ENCODE measurements at places on chromosomes 2 and 18.

DNA sequence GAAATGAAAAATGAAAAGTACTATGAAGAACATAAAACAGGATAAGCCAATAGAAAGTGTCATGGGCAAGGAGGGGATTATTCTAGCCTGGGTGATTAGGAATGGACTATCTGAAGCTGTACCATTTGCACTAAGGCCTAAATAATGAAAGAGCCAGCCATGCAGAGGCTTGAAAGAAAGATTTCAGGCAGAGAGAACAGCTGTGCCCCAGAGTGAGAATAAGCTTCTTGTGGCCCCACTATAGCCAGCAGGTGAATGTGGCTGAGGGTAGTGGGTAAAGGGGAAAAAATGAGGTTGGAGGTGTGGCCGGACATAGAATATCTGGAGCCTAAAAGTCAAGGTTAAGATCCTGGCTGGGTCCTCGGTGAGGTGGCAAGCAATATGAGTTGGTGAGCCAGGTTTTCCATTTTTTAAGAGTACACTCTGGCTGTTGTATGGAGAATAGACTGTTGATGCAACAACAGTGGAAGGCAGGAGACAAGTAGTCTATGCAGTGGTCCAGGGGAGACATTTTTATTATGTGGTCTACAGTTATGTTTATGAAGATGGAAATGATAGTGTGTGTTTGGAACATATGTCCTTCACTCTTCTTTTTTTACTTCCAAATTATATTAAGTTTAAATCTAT is 135.2 kb upstream of the SETBP1 start:
- DNase-seq = no peak

- no peak for DNase-seq
These were observed 82.7 kb upstream of the SH3BP4 start for GRCh38 chr2:234869164-234869563.

- DNase-seq = no peak
These were observed 640 bp downstream of the ROCK2 start for GRCh38 chr2:11343650-11344341.

DNA sequence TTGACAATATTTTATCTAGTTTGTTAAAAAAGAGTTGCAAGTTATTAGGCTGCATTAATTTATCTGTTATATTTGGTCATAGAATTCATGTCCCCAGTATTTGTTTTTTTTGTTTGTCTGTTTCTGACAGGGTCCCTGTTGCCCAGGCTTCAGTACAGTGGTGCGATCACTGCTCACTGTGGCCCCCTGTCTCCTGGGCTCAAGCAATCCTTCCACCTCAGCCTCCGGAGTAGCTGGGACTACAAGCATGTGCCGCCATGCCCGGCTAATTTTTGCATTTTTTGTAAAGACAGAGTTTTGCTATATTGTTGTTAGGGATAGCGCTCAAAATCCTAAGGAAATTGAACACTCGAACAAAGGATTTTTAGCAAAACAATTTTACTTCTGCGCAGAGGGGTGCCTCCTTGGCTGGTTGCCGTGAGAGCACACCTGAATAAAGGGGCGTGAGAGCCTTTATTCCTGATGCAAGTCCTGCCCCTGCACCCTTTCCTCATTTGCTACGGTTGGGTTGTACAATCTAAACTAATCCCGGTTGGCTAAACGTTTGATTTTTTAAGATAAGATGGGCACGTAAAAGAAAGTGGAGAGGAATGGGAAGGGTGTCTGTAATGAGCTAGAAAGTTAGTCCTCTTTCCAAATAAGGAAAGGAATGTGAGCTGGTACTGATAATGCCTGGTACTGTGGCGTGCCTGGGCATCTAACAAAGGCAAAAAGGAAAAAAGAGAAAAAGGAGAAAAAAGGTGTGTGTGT is 65.5 kb downstream of the COMMD1 start:
- no peak for DNase-seq

- no peak for DNase-seq
These were observed 61.8 kb downstream of the NEDD4L start for GRCh38 chr18:58105888-58106260.

DNA sequence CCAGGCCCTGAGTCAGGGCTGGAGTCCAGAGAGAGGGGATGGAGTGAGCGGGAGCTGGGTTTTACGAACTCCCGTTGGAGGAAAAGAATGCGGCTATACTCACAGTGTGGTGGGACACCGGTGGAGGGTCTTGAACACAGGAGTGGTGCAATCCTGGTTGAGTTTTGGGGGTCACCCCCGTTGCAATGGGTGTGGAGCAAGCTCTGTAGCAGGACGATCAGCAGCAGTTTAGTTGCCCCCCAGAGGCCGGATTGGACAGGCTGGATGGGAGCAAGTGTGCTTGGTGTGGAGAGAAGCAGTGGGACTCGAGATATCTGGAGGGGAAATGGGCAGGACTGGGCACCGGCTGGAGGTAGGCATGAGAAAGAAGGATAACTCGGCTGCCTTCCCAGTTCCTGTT is 72.3 kb upstream of the TWIST2 start:
- DNase-seq = no peak

Measured in fibroblast of skin of left biceps (primary cell).